ENCODE measurements at places on chromosomes 6 and 20.

- DNase-seq: no peak
Observed at GRCh38 chr6:56532766-56533551, 109.7 kb downstream of the DST start.

DNA sequence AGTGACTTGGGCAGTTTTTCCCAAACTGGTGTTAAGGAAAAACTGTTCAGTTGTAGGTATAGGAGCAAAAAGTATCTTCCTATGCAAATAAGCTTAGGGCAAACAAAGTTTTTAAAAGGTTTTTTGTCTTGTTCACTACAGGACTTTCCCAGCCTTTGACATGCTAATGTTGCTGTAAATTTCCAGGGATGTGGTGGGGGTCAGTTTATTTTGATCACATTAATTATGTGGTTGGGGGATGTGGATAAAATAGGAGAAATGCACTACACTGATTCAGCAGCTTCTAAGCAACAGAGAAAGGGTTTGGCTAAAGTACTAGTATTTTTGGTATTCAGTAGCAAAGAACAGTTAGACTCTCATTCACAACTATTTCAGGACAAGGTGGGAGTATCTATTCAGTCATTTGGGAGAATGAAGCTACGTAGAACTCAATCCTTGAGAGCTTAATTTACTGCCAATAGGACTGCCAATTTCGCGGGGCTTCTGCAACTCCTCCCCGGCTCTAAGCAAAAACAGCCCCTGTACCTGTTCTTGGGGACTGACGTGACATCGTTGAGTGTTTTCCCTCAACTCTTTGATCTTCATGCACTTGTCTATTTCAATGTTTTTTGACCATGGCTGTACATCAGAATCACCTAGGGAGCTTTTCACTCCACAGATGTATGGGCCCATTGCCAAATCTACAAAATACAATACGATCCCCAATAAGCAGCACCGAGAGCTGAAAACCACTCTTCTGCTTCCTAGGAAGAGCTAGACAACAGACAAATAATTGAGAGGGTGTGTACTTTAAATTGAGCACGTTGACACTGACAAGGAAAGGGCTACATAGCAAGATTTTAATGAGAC lies 94.8 kb upstream of the NHSL1 start:
- no peak for DNase-seq

- DNase-seq: no peak
Observed at GRCh38 chr6:208938-209337, 83.3 kb upstream of the DUSP22 start.

- no peak for DNase-seq
Observed at GRCh38 chr6:105867277-105867676, 218.9 kb upstream of the PRDM1 start.

- peak; percentile 53 for DNase-seq
Observed at GRCh38 chr6:150898399-150899170, 33.1 kb downstream of the MTHFD1L start.

DNA sequence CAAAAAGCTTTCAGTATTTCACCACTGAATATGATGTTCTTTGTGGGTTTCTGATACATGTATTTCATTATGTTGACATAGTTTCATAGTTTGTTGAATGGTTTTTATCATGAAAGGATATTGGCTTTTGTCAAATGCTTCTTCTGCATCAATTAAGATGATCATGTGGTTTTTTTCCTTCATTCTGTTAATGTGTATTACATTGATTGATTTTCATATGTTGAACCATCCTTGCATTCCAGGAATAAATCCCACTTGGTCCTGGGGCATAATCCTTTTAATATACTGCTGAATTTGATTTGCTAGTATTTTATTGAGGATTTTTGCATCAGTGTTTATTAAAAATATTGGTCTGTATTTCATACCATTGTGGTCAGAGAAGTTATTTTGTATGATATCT lies 70.9 kb upstream of the BHLHE23 start:
- DNase-seq: no peak

- DNase-seq: no peak
Observed at GRCh38 chr6:12331474-12331873, 41.3 kb downstream of the EDN1 start.

- no peak for DNase-seq
Observed at GRCh38 chr6:7262746-7263518, 50.1 kb downstream of the SSR1 start.

GRCh38 chr6:13484138-13484708 lies 3.2 kb downstream of the GFOD1 start:
- DNase-seq: no peak

- DNase-seq: peak; percentile 87
Observed at GRCh38 chr6:145756170-145756662, 20.9 kb upstream of the EPM2A start.

- DNase-seq: no peak
Observed at GRCh38 chr20:34526466-34526865, 10.2 kb downstream of the DYNLRB1 start.

DNA sequence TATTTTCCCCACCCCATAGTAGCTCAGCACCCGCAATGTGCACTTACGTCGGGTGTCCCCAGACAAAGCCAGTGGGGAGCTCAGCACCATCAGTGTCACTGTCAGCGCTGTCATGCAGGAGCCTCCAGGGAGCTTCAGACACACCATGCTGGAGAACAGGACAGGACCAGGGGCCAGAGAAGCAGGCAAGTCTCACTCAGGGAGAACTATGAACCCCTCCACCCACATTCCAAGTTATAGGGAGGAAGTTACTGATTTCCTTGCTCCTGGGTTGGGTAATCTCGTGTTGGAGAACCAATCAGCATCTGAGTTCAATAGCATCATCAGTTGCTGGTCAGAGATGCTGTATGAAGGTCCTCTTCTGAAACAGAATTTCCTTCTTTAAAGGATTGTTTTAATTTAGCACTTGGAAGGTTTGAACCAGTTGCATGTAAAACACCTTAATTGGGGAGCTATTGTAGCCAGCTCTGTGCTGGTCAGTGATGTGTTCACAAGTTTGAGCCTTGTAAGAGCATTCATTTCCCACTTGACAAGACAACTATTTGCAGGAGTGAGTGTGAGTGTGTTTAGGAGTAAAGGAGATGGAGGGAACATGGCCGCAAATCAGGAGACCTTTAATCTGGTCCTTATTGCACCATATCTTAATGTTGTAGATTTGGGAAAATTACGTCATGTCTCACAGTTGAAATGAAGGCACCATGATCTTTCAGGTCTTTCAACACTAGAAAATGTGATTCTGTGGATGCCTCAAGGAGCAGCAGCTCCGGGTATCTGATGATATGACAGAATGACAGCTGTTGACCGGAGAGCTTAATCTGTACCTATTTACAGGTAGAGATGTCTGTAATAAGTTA lies at the start of gene HLA-DRB1:
HLA-DRB1 (minus strand) TSS at position 253 of the 854 bp plus-strand sequence; CDS start at position 147, 106 bp downstream.
- peak; percentile 2 for DNase-seq
